ENCODE measurements at places on chromosomes 1 and 21.

GRCh38 chr1:195773931-195774330 is 834.3 kb downstream of the KCNT2 start:
- no peak for DNase-seq

- no peak for DNase-seq
Measured at GRCh38 chr1:52955129-52955970, 28.3 kb downstream of the SCP2 start.

GRCh38 chr21:36698385-36698980 is 432 bp upstream of the SIM2 start:
- no peak for DNase-seq

- no peak for DNase-seq
Measured at GRCh38 chr1:234089396-234089795, 184.9 kb downstream of the SLC35F3 start.

- DNase-seq: no peak
Measured at GRCh38 chr1:18960821-18961220, 4.3 kb upstream of the IFFO2 start.

- DNase-seq: no peak
Measured at GRCh38 chr1:182235952-182236650, 155.5 kb downstream of the GLUL start.

DNA sequence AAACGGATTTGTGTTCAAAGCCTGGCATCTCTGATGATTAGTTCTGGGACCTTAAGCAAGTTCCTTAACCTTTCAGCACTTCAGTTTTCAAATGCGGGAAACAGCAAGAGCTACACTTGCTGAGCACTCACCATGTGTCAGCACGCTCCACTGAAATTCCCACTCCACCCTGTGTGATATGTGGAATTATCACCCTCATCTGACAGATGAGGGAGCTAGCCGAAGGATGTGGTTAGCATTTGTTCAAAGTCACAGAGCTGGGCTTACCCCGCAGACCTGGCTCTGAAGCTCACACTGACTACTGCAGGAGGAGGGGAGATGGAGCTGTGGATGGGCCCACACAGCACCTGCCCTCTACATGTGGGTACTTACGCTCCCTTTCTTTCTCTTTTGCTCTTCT is 29.1 kb downstream of the IL12RB2 start:
- no peak for DNase-seq

Data from T follicular helper cell (primary cell).